CD4-positive, alpha-beta T cell treated with Interleukin-21 for 1 hour (primary cell): ENCODE measurements at places on chromosomes 1 and 21.
A peak's percentile ranks its signal among the peaks of the same experiment; 100 is the strongest.

DNA sequence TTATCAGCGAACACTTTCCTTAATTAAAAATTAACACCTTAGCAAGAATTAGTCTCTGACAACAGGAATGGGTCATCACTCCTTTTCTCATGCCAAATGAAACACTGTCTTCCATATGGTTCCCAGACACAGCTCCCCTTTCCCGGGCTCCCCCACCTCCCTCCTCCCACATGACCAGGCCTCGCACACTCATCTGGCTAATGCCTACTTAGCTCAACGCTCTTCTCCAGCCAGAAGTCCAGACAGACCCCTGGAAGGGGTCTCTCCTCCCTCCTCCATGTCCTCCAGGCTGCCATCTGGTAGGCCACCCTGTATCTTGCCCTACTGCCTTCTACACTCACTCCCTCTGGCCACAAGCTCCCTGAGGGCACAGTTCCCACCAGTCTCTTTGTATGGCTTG, 39.9 kb downstream of the KCNC4 start:
- no peak for DNase-seq

GRCh38 chr1:87274851-87275250, 53.8 kb upstream of the LMO4 start:
- no peak for DNase-seq

- no peak for DNase-seq
Observed at GRCh38 chr1:27006683-27007082, 6.0 kb downstream of the TENT5B start.

DNA sequence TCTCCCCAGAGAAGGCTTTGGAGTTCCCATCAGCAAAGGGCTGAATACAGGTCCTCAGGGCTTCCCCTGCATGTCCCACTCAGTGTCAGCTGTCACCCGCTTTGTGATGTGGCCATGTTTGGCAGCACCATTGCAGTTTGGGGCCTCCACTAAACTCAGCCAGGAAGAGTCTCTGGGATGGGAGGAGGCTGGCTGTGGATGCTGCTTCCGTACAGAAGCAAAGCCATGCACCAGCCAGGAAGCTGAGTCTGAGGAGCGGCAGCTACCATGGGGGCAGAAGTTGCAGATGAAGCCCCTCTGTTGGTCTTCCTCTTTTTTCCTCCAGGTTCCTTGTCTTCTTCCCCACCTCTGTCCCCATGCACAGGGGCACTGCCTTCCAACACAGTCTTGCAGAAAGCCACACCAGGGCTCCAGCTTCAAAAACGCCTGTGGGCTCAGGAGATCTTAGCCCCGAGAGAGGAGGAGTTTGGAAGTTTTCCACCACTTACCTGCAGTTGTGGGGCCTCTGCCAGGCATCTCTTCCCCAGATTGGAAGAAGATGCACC, 416.8 kb downstream of the NPHP4 start:
- no peak for DNase-seq

DNA sequence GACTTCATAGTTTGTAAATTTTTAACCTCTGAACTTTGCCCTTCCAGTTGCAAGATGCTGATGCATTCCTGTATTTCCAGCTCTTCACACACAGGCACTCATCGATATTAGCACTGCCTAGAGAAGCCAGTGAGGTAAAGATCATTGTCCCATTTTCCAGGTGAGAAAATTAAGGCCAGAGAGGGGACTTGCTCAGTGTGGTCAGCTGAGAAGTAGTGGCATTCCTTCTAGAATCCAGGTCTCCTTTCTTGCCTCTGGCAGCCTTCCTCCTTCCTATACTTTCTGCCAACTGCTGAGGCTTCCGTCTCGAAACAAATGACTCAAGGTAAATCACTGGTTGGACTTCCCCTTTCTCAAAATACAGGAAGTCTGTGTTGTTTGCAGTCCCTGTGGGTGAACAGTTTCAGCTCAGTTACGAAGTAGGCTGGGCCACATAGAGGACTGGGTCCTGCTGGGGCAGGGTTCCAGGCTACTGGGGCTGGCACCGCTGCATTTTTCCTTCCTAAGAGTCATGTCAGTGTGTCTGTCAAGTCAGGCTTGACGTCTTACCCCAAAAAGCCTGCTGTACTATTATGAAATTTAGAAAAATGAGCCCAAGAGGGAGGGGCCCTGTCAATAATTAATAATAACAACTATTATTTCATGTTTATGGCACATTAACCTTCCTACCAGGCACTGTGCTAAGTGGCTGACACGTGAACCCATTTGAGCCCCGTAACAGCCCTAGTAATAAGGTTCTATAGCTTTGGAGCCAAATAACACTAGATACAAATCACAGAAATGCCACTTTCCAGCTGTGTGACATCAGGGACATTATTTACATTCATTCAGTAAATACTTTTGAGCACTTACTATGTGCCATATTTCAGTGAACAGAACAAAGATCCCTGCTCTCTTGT, 16.6 kb upstream of the RNF19B start:
- peak; percentile 86 for DNase-seq

GRCh38 chr1:187413405-187414169, 584.8 kb downstream of the PLA2G4A start:
- DNase-seq, result no peak

GRCh38 chr1:248924696-248925532, 18.9 kb downstream of the PGBD2 start:
- peak; percentile 77 for DNase-seq

DNA sequence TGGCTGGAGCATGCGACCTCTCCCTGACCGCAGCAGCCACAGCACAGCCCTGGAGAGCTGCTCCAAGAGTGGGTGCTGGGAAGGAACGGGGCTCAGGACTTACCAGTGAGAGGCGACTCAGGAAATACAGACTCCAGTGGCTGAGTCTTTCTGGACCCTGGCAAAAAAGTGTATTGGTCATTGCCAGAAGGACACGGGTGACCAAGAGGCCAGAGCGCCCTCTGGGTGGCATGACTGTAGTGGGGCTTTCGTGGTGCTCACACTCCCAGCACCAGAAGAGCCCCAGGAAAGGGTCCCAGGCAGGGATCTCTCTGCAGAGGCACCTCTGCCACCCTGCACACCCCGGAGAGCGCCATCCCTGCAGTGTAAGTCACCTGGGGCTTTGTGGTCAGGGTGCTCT, 8.9 kb upstream of the PRDM16 start:
- DNase-seq, result no peak

DNA sequence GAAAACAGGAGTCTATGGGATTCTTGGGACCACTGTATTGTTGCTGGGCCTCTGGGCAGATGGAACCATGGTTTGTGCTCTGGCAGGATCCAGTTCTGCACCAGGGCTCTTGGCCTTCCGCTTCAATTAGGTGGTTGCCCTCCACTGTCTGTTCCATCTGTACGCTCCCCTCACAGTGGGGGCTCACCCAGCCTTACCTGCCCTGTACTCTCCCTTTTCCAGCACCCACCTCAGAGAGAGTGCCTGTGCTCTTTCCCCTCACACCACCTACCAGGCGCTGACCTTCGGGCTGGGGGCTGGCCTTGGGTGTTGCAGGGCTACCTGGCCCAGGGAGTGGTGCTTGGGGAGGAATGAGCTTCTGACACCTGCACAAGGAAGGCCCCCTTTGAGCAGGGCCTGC, 7.5 kb downstream of the PKNOX1 start:
- DNase-seq, result no peak

- no peak for DNase-seq
Observed at GRCh38 chr1:188432427-188432826, 1603.7 kb downstream of the PLA2G4A start.

DNA sequence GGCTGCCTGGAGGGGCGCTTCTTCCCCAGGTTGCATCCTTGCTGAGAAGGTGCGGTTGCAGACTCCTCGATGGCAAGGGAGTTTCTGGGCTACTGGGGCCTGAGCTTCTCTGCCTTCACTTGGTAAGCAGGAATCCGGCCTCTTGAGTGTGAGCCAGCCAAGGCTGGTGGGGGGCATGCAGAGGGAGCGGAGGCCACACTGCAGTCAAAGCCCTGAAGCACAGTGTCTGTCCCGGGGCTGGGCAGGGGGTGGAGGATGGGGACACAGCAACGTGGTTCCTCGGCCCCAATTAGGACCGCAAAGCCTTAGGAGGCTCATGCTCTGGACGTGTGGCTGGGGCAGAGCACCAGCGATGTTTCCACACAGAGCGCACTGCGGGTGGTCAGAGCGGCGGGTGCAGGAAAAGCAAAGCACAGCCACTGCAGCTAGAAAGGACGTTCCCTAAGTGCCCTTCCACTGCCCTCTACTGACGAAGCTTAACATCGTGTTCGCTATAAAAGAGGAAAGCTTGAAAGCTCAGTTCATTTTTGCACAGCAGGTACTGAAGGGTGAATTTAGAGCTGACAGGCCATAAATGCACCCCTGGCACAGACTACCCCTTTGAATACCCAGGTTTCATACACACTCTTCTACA, 60.7 kb upstream of the COG2 start:
- no peak for DNase-seq

- DNase-seq, result no peak
Observed at GRCh38 chr1:64084451-64084850, 119.0 kb upstream of the UBE2U start.

DNA sequence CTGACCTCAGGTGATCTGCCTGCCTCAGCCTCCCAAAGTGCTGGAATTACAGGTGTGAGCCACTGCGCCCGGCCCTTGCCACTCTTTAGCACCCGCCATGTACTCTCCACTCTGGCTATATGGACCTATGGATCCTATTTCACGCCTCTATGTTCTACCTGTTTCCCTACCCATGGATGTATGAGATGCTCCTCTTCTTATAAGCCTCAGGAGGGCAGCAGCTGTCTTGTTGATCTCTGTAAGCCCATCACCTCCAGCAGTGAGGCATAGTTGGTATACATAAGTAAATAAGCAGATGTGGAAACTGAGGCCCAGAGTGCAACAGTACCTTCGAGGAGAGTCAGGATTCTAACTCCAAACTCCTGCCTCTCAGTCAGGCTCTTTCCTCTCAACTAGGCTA, 24.7 kb upstream of the ARTN start:
- DNase-seq, result no peak

GRCh38 chr1:197559244-197559643, 216.0 kb downstream of the DENND1B start:
- no peak for DNase-seq

DNA sequence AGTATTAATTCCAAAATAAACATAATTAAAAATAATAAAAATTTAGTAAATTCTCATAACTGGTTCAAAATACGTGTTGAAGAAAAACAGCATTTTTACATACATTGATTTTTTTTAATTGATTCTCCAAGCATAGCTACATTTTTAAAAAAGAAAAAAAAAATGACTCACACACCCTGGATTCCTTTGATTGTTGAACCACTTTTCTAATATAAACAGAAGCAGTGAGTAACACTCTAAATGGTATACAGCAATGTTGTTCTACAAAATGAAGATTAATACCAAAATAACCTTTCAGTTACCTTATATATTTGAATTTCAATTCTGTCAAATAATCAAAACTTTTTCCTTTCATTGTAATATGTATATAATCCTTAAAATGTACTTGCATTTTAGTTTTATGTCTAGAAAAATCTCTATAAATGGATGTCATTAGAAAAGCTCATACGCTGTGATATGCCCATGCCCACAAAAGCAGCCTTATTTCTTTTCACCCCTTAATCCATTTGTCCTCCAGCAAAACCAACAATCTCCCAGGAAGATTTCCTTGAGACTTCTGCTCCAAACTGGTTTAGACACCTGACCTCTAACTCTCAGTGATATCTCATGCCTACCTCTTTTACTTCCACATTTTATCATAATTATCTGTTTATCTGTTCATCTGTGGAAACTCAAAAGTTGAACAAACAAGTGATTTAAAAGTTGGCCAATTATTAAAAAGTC, 246.4 kb upstream of the NR5A2 start:
- DNase-seq, result no peak

DNA sequence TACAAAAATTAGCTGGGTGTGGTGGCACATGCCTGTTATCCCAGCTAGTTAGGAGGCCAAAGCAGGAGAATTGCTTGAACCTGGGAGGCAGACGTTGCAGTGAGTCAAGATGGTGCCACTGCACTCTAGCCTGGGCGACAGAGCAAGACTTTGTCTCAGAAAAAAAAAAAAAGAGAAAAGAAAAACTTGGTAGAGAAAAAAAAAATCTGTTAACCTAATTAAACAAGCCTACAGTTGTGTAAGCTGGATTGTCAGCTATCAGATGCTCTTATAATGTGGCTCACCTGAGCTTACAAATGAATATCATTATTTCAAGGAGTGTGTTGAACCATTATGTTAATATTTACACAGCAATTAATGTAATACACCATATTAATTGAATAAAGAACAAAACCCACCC, 26.4 kb upstream of the EYA3 start:
- DNase-seq, result no peak

GRCh38 chr1:197980457-197980856, 63.3 kb downstream of the LHX9 start:
- DNase-seq, result no peak

DNA sequence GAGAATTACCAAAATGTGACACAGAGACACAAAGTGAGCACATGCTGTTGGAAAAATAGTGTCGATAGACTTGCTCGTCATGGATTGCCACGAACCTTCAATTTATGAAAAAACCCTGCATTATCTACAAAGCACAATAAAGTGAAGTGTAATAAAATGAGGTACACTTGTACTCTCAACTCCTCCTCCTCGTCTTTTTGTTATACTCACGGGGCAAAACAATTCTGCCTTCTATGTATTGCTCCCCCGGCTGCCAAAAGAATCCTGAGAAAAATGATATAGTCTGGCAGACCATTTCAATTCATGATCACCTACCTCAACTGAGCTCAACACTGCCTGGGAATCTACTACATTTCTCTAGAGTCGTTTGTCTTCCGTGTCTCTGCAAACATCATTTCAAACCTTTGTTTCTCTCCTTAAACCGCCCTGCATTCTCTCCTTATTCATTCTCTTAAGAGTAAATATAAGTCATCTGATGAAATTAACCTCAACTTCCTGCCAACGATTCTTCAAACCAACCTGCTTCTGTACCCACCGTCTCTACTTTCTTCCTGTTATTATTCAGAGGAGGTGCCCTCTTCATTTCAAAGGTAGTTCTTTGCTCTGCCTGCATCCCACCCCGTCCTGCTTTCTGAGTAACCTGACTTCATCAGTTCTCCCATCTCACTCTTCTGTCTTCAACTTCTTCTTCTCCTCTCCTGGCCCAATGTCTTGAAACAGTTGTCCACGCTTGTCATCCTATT, 12.9 kb upstream of the IL19 start:
- DNase-seq, result peak; percentile 58

DNA sequence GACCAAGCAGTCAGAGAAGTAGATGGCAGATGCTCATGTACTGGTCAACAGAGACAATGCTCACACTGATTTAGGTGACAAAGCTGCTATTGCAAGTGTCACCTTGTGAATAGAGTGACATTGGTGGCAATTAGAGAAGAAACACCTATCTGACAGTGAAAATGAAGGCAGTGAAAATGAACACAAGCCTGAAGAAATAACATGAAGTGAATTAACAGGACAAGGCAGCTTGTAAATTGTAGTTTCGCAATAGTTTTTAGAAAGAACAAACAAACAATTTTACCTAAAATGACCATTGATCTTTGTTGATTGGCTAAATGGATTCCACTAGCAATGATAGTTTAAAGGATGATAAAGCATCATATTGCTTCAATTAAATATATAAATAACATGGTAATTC, 1389.5 kb downstream of the PLA2G4A start:
- DNase-seq, result no peak

DNA sequence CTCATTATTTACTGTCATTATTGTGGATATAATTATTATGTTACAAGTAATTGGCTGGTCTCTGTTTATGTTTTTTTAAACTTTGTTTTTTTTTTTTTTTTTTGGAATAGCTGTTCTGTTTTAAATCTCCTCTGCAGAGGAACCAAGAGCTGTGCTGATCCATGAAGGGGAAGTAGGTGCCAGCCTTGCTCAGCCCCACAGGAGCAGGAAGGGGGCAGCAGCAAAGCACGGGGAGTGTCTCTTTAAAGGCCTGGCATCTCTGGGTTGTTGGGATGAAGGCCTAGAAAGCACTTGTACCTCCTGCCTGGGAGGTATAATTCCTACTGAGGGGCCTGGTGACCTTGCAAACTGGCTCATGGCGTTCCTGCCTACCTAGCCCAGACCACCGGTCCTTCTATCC, 2.5 kb upstream of the GRHL3 start:
- DNase-seq, result no peak
